ENCODE measurements at places on chromosomes 11 and 22.

- DNase-seq, result no peak
Observed at GRCh38 chr11:37786214-37786755, 1188.2 kb upstream of the RAG2 start.

DNA sequence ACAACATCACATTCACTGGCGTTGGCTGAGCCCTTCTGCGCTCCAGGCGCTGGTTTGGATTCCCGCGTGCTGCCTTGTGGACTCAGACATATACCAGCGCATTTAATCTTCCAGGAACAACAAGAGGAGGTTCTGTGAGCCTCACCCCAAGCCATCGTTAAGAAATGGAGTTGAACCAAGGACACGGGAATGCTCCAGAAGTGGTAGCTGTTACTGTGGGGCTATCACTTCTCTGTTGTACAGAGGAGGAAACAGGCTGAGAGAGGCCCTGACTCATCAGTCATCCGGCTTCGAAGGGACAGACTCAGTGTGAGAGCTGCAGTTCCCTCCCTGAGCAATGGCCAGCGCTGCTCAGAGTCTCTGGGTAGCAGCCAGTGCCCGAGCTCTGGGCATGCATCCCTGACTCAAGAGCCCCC lies 291.3 kb downstream of the TBC1D22A start:
- no peak for DNase-seq

DNA sequence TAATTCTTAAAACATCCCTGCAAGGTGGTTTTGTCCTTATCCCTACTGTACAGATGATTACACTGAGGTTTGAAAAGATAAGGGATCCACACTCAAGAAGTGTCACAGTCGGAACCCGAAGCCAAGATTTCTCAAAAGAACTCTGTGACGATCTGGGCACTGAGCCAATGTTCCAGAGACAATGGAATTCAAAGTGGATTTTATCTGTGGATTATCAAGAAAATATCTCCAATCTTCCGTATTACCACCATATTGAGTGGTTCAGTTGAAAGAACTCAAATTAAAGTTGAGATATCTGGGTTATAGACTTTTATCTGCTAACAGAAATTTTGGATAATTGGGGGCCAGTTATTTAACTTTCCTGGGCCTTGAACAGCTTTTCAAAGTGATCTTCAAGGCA lies 100.0 kb upstream of the GRAMD1B start:
- no peak for DNase-seq

GRCh38 chr11:94295534-94295933 lies 8.8 kb upstream of the IZUMO1R start:
- no peak for DNase-seq

GRCh38 chr11:65315204-65315865 lies 669 bp downstream of the CDC42EP2 start:
- DNase-seq, result peak; percentile 76

DNA sequence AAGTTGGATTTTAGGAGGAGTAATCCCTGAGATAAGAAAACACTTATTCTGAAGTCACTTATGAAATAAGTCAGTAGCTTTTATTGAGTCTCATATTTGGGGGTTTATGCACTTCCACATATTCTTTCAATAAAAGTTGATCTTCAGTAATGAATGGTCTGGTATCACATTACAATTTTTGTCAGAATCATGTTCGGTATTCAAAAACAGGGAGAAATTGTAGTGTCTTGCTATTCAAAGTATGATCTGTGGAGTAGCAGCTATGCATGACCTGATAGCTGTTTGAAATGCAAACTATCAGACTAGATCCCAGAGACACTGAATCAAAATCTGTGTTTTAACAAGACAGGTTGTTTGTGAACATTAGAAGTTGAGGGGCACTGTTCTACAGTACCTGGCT lies 857.6 kb downstream of the METTL15 start:
- no peak for DNase-seq

DNA sequence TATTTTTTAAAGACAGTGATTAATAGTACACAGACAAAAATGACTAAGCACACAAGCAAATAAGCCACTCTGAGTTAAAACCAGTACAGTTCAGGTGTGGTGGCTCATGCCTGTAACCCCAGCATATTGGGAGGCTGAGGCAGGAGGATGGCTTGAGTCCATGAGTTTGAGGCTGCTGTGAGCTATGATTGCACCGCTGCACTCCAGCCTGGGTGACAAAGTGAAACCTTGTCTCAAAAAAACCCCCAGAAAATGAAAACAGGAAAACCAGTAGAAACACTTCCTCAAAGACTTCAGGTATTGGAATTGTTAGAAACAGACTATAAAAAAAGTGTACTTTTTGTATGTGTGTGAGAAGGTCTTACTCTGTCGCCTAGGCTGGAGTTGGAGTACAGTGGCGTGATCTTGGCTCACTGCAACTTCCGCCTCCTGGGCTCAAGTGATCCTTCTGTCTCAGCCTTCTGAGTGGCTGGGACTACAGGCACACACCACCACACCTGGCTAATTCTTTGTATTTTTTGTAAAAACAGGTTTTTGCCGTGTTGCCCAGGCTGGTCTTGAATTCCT lies 33.0 kb downstream of the PPP6R2 start:
- DNase-seq, result no peak

- DNase-seq, result no peak
Observed at GRCh38 chr11:75852406-75853017, 37.5 kb downstream of the UVRAG start.

DNA sequence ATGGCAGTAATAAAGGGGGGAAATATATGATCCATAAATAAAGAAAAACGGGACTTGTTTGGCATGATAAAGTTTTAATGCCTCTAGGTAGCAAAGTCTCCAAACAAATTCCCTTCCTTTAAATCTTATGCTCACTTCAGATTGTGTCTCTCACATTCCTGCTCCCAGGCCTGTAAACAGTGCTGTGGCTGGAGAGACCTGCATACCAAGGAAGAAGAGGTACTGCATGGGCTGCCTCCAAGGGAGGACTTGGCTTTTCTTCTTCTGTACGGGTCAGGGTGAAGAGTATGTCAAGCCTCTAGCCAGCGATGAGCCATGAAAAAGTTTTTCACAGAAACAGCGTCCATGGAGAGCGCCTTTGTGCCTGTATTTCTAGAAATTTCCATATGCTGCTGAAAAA lies 161.8 kb downstream of the KIRREL3 start:
- DNase-seq, result no peak

DNA sequence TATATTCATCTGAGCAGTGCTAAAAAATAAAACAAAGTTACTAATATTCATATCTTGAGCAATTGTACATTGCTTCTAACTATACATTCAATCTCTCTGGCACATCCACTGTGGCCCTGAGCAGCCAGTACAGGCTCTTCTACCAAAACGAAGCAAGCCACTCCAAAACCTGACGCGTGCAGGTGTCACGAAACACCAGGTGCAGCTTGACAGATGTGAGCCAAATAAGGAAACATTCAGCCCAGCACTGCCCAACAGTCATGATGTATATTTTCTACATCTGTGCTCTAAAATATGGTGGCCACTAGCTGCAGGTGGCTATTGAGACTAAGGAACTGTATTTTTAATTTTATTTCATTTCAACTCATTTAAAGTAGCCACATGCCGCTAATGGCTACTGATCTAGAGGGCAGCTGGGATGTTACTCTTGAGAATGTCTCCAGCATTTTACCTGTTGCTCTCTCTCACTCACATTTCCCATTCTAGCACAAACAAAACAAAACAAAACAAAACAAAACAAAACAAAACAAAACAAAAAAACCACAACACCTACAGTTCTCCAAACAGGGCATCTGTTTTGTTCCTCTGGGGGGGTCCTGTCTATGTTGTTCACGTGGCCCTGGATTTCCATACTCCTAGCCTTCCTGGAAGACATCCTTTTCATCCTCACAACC lies 77.7 kb downstream of the LARGE1 start:
- no peak for DNase-seq

DNA sequence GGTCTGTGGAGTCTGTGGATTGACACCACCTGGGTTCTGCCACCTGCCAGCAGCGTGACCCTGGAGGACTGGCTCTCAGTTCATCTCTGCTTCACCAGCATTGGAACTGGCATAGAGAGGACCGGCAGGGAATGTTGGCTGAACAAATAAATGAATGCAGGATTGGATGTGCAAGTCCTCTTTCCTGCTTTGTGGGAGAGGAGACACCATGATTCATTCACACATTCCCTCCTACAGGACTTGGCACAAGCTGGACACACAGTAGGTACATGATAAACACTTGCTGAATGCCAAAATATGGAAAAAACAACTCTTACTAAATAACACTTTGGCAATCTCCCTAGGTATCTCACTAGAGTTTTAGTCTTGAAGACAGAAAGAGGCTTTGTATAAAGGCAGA lies 116.6 kb upstream of the NARS2 start:
- DNase-seq, result no peak

- no peak for DNase-seq
Observed at GRCh38 chr11:56509439-56509838, 18.3 kb upstream of the OR5M8 start.

GRCh38 chr11:96736601-96737000 lies 346.8 kb downstream of the JRKL start:
- DNase-seq, result no peak

DNA sequence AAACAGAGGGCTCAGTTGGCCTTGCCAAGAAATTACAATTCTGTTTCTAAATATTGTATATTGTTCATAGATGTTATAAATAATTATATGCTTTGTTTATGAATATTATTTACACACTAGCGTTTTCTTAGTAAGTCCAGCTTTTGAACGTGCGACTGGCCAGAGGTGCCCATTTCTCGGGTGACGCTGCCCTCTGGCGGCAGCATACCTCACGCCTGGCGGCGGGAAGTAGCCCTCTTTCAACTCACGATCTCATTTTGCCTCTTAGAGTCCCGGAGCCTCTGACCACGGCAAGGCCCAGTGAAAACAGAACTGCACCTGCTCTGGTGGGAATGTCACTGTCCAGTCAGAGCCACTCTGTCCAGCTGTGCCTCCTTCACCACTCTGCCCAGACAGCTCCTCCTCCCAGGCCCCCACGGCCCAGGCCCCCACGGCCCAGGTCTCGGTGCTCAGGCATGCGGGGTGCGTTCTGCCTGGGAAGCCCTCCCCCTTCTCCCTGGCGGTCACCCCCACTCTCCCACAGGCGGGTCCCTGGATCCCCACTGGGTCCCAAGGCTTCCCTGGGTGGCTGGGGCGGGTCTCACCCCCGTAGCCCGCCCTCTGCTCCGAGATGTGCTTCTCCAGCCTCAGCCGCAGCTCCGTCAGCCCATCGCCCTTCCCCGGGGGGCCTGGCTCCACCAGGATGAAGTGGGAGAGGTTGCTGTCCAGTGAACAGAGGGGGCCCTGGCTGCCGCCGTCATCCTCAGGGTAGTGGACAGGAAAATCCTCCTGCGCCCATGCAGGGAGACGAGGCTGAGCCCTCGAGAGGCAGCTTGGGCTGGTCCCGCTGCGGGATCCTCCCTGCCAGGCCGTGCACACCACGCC lies 19.3 kb downstream of the TSSC4 start:
- peak; percentile 67 for DNase-seq

DNA sequence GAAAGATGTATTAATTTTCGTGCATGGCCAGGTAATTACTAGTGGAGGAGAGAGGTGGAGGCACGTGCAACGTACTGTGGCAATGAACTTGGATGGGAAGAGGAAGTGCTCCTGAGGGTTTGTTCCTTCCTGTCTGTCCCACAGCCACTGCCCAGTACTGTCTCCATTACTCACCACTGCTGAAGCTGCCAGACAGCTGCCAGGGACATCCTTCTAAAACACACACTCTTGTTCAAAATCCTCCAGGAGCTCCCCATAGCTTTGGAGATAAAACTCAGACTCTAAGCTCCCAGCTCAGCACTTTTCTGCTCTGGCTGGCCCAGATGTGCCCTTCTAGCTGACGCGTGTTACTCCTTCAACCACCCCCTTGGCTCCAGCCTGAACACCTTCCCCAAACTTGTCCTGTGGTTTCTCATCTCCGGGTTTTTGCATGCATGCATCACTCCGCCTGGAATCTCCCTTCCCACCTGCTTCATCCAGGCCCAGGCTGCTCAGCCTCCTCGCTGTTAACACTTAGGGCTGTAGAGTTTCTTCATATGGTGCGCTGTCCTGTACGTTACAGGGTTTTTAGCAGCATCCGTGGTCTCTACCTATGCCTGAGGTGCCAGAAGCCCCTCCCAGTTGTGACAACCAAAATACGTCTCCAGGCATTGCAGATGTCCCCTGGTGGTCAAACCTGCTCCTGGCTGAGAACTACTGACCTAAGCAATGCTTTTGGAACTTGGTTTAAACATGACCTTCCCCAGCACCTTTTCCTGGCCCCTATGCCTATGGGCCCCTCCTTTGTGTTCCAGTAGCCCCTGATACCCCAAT lies 69.5 kb downstream of the C11orf91 start:
- no peak for DNase-seq

GRCh38 chr11:16114978-16115871 lies 241.1 kb downstream of the SOX6 start:
- no peak for DNase-seq

GRCh38 chr11:23233075-23233474 lies 372.8 kb upstream of the CCDC179 start:
- no peak for DNase-seq

- DNase-seq, result no peak
Observed at GRCh38 chr22:28398981-28399380, 280.7 kb downstream of the TTC28 start.

DNA sequence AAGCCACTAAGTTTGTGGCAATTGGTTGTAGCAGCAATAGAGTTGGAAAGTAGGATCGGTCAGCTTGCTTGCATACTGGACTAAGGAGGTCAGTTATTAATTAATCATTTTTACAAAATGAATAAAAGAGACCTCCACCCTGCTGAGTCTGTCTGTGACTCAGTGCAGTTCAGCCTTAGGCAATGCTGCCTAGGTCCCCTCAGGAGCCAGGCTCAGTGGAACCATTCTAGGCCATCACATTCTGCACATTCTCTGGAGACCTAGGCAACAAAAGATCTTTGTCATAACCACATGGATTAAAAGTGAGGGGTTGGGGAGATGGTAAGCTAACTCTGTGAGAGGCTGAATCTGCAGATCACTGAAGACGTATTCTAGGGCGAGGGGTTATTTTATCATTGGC lies 178.7 kb upstream of the CADM1 start:
- DNase-seq, result no peak

DNA sequence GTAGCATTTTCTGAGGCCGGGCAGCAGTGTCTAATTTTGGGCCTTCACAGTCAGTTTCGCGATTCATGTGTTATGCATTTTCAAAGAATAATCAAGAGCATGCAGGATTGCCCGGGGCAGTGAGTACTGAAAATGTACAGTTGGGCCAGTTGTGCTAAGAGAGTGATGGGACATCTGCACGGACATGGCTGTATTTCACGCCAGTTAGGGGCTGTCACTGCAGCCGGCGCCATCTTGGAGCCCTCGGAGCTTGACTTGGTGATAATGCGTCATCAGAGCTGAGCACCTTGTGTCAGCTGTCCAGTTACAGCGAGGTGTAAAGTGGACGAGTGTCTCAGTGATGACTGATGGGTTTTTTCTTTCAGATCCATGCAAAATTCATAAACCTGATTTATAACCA lies 188.9 kb downstream of the TBC1D22A start:
- no peak for DNase-seq

All from CD4-positive, alpha-beta T cell treated with Interleukin-21 for 1 hour (primary cell).